Cerebellar cortex (tissue), 1 donor: ENCODE measurements at places on chromosomes 6 and 20.

DNA sequence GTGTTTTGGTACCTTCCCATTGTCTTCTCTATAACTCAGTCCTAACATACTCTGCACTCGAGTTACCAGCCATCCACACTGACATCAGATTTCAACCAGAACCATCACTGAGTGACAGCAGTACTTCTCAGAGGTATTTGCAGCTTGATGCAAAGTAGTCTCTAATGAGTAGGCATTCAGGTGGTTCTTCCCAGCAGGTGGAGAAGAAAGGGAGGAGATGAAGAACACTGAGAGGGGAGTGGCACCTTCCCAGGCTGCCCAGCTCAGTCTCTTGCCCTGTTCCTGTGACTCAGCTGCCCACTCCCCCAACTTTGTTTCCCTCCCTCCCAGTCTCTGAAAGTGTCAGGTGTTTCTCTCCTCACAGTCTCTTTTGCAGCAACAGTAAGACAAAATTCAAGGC, 38.7 kb upstream of the SMIM28 start:
- no peak for DNase-seq

DNA sequence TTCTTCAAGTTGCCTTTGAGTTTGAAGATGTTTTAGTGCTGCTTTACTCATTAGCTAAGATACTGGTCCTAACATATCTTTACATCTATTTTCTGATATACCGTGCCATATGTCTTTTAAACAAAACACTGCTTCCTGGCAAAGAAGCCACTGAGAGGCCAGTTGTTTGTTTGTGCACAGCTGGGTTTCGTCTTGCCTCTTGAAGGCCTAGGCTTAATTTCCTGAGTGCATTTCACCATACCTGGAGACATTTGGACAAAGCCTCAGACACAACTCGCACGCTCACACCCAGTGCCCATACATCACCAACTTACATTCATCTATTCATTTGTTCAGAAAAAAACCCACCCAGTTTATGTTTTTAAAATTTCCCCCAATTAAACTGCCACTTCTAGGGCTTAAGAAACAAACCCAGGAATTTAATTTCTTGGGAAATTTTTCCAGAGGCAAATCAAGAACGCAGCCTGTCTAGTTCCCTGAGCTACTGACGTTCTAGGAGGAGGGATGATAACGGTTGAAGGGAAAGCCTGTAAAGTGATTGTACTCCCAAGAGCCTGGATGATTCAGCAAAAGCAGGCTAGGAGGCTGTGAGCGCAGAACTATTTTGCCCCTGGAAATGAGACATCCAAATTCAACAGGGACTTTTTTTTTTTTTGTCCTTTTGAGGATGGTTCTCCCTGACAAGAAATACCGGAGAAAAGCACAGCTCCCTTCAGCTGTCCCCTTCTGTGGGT, 77.7 kb downstream of the OLIG3 start:
- DNase-seq: no peak

GRCh38 chr6:42974919-42975505, 4.0 kb downstream of the PEX6 start:
- no peak for DNase-seq

DNA sequence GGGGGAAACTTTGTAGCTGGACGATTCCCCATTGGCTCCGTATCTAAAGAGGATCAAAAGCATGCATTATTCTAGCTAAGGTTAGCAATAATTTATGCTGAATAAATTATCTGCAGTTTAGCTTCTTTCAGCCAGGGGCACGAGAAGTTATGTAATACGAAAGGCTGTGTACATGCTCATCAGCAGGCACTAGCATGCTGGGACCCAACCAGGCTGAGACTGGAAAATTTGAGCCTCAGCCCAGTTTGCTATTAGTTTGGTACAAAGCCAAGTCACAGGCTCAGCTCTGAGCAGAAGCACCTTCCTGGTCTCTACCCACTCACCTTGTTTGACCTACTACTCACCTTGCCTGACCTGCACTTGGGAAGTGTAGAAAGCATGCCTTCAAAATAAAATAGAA, 328.1 kb upstream of the ARID1B start:
- peak; percentile 95 for DNase-seq

DNA sequence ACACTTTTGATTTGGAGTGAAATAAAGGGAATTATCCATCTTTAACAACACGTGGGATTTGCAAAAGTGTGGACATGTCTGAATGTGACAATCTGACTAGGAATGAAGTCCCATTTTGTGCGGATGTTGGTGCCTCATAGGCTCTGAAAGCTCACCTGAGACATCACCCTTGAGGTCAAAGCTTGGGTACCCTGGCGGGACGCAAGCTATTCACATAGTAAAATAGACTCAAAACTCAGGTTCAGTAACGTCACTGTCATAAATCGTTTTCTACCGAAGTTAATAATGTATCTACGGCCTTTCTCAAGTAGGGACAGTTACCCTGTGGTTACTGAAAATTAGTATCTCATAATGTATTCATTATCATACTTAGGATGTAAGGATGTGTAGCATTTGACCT, 61.8 kb downstream of the AKAP12 start:
- no peak for DNase-seq

DNA sequence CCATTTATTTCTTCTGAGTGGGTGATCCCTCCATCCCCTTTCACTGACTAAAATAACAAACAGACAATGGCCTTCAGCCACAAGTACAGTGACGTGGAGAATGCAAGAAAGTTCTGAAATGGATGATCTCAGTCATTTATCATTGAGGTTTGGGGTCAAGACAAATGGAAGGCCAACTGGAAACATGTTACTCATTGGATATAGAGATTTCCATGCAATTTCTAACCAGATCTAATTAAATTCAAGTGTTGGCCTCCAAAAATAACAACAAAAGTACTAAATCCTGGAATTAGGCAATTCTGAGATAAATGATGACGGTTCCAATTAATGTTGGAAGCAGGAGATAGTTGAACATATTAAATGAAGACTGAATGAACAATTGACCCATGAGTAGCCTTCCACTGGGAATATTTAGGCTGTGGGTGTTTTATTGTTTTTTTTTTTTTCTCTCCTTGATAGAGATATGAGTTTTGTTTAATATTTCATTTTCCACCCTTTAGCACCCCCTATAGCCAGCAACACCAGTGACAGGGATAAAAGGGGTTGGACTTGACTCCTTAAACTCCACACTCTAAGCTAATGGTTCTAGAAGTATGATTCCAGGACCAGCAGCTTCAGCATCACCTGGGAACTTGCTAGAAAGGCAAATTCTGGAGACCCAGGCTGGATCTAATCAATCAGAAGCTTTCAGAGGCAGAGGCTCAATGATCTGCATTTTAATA, 112.8 kb downstream of the BCAS1 start:
- no peak for DNase-seq

GRCh38 chr20:35974256-35974655, 5.9 kb downstream of the CNBD2 start:
- no peak for DNase-seq

GRCh38 chr6:80010288-80010687, 5.8 kb downstream of the TTK start:
- no peak for DNase-seq

GRCh38 chr20:33969563-33969962, 24.1 kb upstream of the RALY start:
- no peak for DNase-seq

- DNase-seq: no peak
Observed at GRCh38 chr6:124080483-124080882, 276.8 kb downstream of the NKAIN2 start.

DNA sequence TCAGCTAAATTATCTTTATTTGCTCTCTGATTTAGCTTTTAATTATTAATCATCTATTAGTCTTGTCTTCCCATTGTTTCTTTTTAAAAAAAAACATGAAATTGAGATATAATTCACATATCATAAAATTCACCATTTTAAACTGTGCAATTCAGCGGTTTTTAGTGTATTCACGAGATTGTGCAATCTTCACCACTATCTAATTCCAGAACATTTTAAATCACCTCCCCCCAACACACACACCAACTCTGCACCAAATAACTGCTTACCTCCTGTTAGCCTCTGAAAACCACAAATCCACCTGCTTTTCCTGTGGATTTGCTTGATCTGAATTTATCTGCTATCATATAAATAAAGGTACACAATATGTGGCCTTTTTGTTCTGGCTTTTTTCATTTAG, 8.8 kb upstream of the ABRACL start:
- no peak for DNase-seq

DNA sequence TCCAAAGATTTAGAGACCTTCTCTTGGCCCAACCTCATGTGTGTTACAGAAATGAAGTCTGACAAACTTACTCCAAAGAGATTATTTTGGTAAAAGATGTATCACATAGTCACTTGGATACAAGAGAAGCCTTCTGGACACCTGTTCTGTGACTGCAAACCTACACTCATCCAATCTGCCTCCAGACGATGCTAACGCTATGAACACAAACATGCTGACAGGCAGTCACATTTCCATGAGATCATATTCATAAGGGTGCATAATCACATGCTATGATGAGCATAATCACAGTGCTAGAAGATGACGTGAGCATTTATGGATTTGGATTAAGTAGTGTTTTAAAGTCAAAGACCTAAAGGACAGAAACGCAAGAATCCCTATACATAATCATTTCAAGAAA, 340.2 kb downstream of the HACE1 start:
- DNase-seq: no peak

DNA sequence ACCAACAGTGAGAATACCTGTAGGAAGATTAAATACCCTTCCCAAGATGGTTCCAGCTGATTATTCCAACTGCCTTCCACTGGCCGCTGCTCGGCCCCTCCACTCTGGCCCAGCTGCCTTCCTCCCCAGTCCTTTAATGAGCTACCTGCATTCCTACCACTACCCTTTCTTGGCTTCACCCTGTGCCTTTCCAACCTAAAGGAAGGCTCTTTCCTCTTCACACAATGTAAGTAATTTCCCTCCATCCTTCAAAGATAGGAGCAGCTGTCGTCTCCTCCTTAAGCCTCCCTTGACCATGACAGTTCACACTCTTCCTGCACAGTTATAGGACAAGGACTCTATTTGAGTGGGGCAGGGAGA, 16.2 kb upstream of the SNX9 start:
- DNase-seq: no peak

DNA sequence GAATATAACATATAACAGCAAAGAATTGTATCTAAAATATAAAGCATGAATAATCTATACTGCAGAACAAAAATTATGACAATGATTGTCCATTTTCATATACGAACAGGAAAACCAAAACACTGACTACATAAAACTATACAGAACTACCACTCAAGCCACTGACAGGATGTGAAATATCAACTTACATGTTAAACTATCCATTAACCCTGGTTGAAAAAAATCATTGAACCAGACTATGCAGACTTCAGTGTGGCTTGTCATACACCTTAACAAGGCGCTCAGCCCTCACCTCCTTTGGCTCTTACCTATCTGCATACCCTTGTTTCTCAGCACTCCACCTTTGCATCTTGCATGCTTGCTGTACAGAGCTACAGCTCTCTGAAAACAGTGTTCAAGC, 34.9 kb downstream of the ASCC3 start:
- no peak for DNase-seq

GRCh38 chr6:68226460-68226859, 408.6 kb upstream of the ADGRB3 start:
- DNase-seq: peak; percentile 16

- DNase-seq: no peak
Observed at GRCh38 chr6:129609635-129610034, 100.3 kb downstream of the ARHGAP18 start.

GRCh38 chr6:135012764-135013163, 41.9 kb downstream of the HBS1L start:
- no peak for DNase-seq

GRCh38 chr6:110946498-110946897, 12.0 kb upstream of the GTF3C6 start:
- DNase-seq: no peak

DNA sequence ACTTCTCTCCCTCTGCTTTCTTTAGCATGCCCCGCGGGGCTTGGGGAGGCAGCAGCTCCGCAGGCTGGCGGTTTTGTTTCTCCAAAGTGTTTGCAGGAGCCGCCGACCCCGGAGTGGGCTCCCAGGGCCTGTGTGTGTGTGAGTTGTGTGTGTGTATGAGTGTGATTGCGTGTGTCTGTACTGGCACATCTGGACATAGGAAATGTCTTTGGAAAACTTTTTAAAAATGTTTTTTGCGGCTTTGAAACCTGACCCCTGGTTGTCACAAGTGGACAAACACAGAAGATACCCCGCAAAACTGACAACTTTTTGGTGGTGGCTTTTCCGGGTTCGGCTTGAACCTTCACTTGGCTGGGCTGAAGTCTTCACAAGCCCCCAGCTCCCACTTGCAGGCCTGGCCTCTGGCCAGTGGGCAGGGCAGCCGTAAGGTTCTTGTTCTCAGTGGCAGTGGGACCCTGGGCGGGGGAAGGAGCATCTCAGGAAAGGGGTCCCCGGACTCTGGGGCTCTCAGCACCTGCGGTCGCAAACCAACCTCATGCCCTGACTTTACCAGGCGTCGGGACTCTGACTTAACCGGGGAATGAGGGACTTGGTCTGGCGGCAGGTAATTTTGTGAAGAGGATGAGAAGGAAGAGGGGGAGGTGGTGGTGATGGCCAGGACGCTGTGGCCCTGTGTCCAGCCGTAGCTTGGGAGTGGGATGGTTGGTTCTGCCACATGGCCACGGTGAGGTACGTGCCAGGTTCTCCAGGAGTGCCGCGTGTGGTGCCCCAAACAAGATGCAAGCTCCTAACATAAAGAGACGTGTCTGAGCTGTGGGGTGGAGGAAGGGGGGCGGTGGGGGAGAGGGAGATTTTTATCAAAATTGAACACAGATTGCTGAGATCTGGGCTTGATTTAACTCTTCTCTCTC, 619 bp downstream of the DAAM2 start:
- DNase-seq: no peak

- no peak for DNase-seq
Observed at GRCh38 chr20:63734111-63734945, 2.1 kb upstream of the LIME1 start.

GRCh38 chr20:3358676-3359340, 48.7 kb downstream of the DNAAF9 start:
- DNase-seq: no peak

- DNase-seq: no peak
Observed at GRCh38 chr6:43036712-43037111, 15.3 kb downstream of the RRP36 start.

DNA sequence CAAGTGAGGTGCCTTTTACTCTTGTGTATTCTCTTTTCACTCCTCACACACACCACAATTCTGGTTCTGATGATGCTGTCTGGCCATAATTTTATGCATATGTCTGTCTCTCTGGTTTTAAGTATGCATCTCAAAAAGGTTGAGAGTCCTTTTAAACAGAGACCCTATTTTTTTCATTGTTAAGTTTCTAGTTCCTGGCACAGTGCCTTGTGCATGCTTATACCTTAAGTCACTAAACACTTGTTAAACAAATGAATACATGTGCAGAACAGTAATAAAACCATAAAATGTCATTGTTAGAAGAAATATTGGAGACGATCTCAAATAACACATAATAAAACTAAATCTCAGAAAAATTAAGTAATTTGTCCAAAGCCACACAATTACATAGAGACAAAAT, 7.9 kb downstream of the ROS1 start:
- no peak for DNase-seq

- DNase-seq: no peak
Observed at GRCh38 chr20:59988141-59988540, 29.9 kb downstream of the CDH26 start.
